ENCODE measurements at places on chromosomes 5 and 9.

DNA sequence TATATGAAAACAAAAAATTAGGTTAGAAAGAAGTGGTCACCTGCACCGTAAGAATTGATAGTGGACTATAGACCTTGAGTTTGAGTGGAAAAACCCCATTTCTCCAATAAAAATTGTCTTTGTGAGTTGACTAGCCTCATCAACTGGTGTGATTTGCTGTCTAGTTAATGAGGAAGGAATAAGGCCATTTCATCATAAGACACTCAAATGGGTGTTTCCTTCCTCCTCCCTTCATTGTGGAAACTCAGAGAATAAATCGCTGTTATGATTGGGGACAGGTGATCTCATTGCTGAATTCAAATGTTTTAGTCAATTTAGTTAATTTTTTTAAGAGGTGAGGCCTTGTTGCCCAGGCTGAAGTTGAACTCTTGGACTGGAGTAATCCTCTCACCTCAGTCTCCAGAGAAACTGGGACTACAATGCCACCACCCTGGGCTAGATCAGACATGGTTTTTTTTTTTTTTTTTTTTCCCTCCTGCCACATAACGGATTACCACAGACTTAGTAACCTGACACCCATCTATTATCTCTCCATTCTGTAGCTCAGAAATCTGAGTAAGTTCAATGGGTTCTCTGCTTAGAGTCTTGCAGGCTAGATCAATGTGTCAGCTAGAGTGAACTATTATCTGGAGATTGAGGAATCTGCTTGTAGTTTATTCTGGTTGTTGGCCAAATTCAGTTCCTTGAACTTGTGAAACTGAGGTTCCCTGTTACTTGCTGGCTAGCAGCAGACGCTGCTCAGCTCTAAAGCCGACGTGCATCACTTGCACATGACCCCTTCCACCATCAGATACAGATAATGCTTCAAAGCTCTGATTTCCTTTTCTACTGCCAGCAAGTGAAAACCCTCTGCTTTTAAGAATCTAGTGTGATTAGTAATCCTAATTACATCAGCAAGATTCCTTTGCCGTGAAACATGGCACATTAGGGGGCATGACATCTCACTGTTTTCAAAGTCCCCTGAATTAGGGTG lies 663.8 kb upstream of the CDH9 start:
- DNase-seq: peak; percentile 16

- DNase-seq: no peak
Observed at GRCh38 chr5:112703866-112704820, 33.5 kb upstream of the APC start.

DNA sequence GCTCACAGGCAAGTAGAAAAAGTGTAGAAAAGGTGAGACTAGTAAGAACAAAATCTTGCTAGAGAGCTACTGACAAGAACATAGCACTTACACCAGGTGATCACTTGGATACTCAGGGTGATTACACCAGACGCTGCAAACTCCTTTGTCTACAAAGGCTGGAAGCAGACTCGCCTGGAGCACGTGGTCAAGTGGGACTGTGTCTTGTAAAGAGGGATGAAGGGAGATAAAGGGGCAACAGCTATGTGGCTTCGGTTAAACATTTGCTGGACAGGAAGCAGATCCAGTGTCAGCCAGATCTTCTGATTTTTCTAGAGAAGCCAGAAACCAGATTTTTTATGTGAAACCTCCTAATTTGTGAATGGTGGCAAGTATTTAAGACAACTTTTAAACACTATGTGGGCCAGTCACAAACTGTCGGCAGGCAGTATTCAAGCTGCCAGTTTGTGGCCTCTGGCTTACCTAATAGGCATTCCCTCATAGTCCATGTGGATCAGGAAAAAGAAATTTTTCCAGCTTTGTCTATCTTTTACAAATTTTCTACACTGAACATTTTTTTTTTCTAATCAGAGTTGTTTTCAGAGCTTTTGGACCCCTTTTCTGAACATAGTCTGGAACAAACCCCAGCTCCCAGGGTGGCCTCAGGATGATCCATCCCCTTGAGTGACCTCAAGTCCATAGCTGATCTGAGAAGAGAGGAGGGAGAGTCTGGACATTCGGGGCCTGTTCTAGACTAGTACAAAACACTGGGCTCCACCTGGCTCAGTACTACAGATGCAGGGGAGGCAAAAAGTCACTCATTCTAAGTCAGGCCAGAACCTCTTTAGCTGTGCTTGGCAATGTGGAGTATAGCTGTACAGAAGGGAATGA lies 262.9 kb downstream of the ARRDC3 start:
- no peak for DNase-seq

- DNase-seq: no peak
Observed at GRCh38 chr5:106399391-106399790, 1271.3 kb downstream of the EFNA5 start.

DNA sequence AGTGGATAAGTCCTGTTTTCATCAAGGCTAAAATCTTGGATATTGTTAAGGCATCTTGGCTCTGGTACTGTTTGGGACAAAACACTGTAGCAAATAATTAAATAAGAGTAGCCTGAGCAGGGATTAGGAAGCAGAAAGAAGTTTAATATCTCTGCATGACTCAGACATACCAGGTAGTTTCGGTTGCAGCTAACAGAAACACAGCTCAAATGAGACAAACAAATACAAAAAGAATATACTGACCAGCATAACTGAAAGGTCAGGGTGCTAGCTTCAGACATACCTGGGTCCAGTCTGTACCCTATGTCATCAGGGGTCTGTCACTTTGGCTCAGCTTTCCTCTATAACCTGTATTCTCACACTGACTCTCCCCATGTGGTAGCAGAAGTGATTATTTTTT lies 156.4 kb upstream of the MAP3K1 start:
- no peak for DNase-seq

DNA sequence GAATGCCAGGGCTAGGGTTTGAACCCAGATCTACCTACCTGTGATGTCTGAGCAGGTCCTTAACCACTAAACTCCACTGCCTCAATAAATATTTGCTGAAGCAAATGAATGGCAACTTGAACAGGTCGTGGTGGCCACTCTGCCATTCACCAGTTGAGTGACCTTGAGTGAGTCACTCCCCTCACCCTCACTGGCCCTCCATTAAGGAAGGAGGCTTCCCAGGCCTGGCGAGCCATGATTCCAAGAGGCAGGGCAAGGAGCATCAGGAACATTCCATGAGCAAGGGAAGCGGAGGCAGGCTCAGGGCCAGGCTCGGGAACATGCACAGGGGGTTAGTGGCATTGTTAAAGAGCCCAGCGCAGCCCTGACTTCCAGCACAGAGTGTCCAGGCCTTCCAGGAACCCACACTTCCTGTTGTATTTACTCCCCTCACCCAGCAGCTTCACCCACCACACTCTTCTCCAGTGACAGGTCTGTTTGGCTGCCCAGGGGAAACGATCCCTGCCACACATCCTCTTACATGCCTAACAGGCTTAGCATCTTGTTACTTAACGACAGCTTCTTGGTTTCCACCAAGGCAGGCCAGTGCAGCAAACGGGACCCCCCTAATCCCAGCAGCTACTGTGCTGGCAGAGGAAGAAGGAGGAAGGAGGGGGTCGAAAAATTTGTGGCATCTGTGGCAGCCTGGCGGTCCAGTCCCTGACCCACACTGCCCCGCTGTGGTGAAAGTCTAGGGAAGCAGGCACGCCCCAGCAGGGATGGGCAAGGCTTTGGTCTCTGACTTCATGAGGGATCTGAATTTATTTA lies 43.7 kb upstream of the TTC1 start:
- no peak for DNase-seq

- no peak for DNase-seq
Observed at GRCh38 chr5:68548959-68549676, 333.6 kb downstream of the PIK3R1 start.

DNA sequence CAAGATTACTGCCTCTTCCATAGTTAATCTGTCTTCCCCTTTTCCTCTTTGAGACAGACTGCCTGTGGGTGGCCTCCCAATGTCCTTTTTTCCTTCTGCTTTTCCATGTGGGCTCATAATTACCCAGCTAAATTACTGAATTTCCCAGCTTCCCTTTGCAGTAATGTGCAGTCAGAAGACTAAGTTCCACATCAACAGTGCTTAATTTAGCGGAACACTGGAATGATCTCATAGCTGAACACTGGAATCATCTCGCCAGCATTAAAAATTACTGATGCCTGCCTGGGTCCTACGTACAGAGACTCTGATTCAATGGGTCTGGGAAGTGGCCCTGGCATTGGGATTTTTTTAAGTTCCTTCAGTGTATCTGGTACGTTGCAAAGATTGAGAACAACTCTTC lies 84.3 kb downstream of the DNAH5 start:
- no peak for DNase-seq

DNA sequence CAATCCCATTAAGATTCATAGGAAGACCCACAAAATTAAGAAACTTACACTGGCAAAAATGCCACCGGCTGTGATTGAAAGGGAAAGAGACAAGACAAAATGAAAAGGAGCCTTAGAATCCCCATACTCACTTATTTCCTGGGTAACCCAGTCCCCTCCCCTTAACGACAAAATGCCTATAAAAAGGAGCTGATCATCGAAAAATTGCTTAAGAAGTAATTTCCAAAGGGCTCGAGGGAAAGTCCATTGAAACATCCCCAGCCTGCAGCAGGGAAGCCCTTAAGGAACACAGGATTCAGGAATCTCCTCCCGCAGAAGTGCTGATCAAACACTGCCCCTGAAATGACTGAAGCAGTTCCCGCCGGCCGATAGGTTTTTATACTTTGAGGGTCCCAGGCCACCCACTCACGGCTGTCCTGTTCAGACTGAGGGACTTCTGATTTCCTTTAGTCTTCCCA lies 677 bp upstream of the ZNF79 start:
- DNase-seq: no peak
